ENCODE measurements at places on chromosomes 11 and 22.

- no peak for DNase-seq
Measured at GRCh38 chr11:70435361-70435760, 37.0 kb downstream of the CTTN start.

DNA sequence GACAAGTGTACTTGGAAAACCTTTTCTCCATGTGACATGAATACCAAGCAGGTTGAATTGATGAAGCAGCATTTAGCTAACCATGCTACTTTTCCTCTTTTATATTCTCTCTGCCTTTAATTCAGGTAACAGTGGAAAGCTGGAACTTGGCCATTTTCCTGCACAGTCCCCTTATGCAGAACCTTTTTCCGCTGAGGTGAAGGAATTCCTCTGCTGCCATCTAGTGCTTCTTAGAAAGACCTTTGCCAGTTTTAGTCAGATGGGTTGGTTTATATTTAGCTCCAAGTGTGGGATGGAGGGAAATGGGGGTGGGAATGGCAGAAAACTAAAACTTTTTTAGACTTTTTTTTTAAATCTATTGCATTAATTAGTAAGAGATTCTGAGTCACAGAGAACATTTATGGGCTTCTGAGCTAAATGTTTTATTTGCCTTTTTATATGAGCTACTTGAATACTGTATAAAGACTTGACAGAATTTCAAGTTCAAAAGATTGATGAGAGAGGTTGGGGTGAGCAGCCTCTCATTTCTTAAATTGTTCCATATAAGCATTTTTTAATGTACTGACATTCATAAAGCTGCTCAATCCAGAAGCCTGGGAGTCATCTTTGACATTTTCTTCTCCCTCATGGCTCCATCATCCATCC, 153.9 kb upstream of the ZC3H12C start:
- no peak for DNase-seq

DNA sequence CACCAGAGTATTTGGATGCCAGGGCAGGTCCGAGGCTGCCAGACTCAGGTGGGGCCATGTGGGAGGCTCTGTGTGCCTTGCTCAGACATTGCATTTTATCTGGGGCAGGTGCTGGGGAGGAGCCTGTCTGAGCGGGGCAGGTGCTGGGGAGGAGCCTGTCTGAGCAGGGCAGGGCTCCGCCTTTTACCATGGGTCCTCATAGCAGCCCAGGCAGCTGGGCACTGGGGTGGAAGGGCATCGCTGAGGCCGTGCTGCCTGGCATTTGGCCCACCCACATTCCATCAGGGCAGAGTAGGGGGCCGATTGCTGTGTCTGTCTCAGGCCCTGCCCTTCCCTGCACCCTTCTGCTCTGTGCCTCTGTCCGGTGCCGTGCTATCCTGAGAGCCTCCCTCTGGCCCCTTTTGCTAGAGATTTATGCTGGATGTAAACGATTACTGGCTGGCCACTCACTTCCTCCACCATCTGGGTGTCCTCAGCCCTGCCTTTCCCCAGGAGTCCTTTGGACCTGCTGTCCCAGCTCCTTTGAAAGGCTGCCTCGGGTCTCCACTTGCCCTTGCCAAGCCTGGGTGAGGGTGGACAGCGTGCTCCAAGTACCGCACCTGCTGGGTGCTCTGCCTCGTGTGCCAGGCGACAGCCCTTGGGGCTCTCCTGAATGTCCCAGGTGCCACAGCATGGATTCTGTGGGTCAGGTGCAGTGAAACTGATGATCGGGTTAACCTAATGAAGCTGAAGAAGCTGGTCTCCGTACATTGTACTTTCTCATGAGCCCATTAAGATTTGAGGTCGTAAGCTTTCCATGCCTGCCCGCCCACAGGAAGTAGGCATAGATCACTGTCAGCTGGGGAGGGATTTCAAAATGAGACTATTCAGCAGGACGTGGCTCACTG, 281.6 kb downstream of the TBC1D22A start:
- no peak for DNase-seq

GRCh38 chr22:36807627-36808026, 9.2 kb downstream of the PVALB start:
- no peak for DNase-seq

- no peak for DNase-seq
Measured at GRCh38 chr11:24747275-24748251, 250.7 kb downstream of the LUZP2 start.

- DNase-seq, result no peak
Measured at GRCh38 chr11:103587901-103588788, 448.3 kb upstream of the DDI1 start.

DNA sequence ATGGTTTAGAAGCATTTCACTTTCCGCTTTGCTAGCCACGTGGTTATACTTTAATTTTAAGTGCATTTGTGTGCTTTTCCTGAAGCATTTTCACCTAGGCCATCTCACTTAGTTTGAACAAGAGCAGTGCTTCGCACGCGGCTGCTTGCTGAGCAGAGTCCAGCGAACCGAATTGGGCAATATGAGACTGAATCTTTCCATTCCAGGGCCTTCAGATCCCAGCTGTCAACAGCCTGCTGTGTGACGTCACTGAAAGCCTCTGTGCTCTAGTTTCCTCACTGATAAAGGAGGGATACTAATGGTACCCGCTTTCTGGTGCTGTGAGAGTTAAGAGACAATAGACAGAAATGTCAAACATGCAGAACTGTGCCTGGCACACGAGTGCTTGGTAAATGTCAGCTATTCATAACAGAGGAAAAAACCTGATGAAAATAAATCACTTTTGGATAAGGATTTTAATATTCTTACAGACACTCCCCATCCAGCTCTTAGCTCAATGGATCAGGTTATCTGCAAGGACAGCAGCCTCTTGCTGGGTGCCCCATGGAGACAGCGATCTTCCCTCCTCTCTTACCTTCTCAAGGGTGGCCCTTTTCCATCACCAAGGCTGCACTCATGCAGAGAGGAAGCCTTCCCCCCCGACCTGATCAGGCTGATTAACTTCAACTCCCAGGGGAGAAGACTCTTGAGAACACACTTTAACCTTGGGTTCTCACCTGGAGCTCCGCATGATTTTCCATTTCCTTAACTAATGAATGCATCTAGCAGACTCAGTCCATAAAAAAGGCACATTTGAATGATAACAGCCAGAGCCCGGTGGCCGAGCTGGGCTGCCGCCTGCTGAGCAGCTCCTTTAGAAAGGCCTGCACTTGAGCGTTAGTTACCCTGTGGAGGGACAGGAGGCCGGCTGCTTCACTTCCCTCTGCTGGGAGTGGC, 3.5 kb upstream of the GLB1L3 start:
- no peak for DNase-seq

DNA sequence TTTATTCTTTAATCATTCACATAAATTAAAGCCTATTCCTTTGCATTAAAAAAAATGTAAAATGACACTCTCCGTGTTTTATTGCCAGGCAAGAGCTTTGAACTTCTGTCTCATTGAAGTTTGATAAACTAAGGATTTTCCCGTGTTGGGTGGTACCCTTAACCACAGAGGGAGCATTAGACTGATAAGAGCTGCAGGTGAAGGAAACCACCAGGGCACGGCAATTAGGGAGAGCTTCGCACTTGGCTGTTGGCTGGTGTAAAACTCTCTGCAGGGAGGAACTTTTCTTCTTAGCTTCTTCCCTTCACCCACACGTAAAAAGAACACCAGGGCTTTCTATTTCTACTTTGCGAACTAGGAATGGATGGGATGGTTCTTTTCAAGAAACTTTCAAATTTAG, 47.0 kb downstream of the CSTPP1 start:
- no peak for DNase-seq

DNA sequence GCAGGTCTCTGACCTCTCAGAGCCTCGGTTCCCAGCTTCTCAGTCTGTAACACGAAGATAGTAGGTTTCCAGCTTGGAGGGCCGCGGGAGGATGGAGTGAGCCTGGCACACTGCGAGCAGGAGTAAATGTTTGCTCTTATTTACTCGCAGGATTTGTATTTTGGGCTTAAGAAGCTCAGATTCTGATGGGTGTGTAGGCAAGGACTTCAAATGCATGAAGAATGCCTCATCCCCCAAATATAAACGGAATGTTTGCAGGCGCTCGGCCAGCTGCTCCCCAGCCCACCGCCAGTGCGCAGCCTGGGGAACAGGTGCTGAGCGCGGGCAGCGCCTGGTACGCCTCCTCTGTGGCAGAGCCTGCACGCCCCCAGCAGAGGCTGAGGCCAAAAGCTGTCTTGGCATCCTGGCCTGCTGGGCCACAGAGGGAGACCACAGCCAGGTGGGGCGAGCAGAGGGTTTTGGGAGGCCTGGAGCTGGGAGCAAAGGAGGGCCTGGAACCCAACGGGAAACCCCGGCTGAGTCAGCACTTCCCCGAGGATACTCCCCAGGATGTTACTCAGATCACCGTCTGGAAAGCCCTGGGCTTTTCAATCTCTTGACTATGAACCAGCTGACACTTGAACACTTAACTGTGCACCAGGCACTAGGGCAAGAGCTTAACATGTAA, 9.4 kb downstream of the EHD1 start:
- no peak for DNase-seq

DNA sequence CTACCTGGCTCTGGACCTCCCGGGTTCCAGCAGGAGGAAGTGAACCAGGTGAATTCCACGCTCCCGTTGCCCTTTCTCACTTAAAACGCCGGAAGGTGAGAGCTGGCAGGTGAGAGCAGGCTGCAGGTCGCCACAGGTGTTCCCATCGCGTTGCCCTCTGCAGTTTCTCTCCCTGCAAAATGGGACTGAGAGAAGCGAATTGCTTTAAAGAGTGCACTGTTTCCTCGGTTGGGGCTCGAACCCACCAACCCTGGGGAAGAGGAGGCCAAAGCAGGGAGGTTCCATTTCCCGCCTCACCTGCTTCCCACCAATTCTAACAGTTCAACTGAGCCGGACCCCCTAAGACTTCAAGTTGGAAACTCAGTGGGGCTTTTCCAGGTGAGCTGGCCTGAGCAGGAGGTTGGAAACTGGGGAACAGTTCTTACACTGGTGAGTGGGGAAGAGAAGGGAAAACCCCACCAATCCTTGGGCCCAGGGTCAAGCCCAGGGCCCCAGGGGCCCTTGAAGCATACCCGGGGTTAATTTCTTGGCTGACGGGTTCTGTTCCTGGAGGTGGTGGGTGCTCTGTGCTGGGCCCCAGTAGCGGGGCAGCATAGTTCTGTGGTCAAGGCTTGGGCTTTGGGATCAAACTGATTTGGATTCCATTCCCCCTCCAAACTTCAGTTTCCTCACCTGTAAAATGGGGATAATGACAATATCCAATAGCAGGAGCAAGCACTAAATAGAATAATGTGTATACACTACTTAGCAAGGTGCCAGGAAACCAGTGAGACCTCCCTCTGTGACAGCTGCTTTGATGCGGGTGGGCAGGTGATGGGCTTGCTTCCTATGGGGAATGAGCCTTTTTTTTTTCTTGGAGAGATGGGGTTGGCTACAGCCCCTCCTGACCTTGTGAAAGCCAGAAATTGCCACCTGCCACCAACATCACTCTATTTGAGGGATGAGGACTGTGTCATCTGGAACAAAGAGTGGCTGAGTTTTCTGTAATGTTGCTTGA, 788 bp downstream of the CD82 start:
- DNase-seq, result no peak

DNA sequence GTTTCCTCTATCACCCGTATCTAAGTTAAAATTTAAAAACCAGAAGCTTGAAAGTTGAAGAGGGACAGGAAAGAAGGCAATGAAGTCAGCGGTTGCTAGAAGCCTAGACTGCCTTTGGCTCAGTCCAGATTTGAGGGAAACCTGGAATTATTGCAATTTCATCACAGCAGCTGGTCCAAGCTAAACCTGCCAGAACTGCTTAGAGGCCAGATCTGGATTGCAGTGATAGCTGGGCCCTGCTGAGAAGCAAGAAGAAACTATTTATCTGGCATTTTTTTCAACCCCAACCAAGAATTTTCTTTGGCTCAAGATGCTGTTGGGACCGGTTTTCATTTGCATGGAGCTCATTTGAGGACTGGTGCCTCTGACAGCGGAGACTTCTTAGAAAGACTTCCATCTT, 121.5 kb upstream of the TEAD1 start:
- no peak for DNase-seq

GRCh38 chr11:42025121-42025803, 565.8 kb upstream of the LRRC4C start:
- DNase-seq, result no peak

DNA sequence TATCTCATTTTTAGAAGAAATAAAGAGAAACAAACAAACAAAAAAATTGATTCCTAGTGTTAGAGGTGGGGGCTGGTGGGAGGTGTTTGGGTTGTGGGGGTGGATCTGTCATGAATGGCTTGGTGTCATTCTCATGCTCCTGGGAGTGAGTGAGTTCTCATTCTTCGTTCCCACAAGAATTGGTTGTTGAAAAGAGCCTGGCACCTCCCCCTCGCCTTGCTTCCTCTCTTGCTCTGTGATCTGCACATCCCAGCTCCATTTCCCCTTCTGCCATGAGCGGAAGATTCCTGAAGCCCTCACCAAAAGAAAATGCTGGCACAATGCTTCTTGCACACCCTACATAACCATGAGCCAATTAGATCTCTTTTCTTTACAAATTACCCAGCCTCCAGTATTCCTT, 277.8 kb downstream of the ST3GAL4 start:
- DNase-seq, result no peak

GRCh38 chr22:22713416-22713815, 69.0 kb downstream of the GGTLC2 start:
- DNase-seq, result no peak

DNA sequence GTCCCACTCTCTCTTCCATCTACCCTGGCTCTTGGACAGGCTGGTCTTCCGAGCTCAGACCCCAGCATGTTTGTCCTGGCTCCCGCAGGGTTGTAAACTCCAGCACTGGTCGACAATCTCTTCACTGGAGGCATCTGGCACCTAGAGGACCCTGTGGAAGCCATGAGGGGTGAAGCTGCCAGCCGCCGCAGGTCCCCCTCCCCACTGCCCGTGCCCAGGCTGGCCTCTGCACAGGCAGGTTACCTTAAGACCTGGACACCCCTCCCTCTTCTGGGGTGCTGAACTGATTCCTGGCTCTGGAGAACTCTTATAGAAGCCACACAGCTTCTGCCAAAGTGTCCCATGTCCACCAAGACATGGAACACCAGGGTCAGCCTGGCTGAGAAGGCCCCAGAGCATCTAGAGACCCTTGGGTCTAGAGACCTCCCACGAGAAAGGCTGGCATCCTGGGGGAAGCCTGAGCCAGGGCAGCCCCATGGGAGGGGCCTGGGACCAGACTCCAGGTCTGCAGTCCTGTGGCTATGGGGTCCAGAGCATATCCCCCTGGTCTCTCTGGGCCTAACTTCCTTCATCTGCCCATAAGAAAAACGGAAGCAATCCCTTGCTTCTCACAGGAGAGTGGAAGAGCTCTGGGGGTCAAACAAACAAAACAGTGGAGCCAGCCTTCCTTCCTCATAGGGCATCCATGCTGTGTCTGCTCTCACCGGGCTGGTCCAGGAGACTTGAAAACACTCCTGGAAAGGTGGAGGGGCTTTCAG, 30.6 kb downstream of the LMO1 start:
- no peak for DNase-seq

Measured in stimulated activated CD4-positive, alpha-beta T cell treated with anti-CD3 and anti-CD28 coated beads, Interleukin-12 subunit alpha, Interleukin-12 subunit beta, amount 100 ng/mL, for 4 hours (primary cell).